ENCODE measurements at places on chromosomes 1 and 21.

- H3K27ac ChIP-seq, result no peak overlapping the region
- no peaks in the 10 kb centered on the region for H3K36me3 ChIP-seq
- DNase-seq, result no peak
- H3K27me3 ChIP-seq, result no peaks in the 10 kb centered on the region
- no peaks in the 10 kb centered on the region for H3K4me1 ChIP-seq
Measured at GRCh38 chr1:78603206-78603605, 17.0 kb upstream of the IFI44L start.

DNA sequence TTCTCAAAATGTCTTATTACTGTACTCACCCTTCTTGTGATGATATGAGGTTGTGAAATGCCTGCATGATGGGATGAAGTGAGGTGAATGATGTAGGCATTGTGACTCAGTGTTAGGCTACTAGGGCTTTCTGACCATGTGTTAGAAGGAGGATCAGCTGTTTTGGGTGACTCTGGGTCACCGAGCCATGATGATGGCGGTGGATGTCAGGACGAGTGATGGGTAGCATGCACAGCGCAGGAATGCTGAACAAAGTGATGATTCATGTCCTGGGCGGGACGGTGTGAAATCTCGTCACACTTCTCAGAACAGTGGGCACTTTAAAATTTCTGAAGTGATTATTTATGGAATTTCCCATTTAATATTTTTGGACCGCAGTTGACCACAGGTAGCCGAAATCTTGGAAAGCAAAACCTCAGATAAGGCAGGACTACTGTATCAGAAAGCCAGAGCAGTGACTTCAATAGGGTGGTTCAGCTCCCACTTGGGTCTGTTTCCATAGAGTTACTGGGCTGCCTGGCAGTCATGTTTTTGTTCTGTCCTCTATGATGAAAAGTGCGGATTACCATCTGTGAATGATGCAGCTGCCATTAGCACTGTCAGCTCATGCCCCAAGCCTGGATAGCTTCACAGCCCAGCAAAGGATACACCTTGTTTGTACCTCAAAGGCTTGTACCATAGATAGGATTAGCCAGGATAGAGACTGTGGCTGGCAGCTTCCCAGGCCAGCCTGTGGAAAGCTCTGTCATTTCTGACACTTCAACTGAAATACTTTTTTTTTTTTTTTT lies 26.6 kb downstream of the IL6R start:
- peak overlapping the region; percentile 69 for H3K27ac ChIP-seq
- no peak overlapping the region for H3K4me3 ChIP-seq
- peaks cover 100% of the 10 kb centered on the region for H3K4me1 ChIP-seq
- H3K27me3 ChIP-seq, result no peaks in the 10 kb centered on the region

DNA sequence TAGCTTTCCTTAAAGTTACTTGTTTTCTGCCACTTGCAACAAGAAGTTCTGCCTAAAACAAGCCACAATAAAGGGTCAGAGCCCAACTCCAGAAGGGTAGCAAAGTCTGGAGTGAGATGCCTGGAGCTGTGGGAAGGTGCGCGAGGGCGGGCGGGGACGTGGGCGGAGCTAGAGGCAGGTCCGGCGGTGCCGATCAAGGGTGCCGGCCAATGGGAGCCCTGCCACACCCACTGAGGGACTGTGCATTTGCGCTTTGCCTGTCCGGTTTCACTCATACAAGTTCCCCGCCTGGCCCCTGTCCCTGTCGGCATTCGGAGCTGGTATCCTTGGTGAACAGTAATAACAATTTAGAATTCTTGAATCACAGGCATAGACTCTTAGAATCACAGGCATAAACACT lies 732.4 kb downstream of the MATN1 start:
- no peak overlapping the region for H3K4me3 ChIP-seq
- H3K36me3 ChIP-seq, result no peaks in the 10 kb centered on the region
- no peaks in the 10 kb centered on the region for H3K4me1 ChIP-seq
- no peak for DNase-seq
- no peak overlapping the region for H3K27ac ChIP-seq
- peaks cover 12% of the 10 kb centered on the region for H3K27me3 ChIP-seq

- H3K36me3 ChIP-seq, result no peaks in the 10 kb centered on the region
- no peak overlapping the region for H3K27ac ChIP-seq
- H3K27me3 ChIP-seq, result no peaks in the 10 kb centered on the region
- H3K4me3 ChIP-seq, result no peak overlapping the region
- no peak for DNase-seq
Measured at GRCh38 chr1:51851882-51852396, 26.6 kb downstream of the NRDC start.
